ENCODE measurements at places on chromosomes 7 and 10.

- DNase-seq: no peak
Measured at GRCh38 chr10:5952731-5953385, 24.5 kb downstream of the IL15RA start.

GRCh38 chr10:68296843-68297663 lies 34.8 kb upstream of the HNRNPH3 start:
- no peak for DNase-seq

DNA sequence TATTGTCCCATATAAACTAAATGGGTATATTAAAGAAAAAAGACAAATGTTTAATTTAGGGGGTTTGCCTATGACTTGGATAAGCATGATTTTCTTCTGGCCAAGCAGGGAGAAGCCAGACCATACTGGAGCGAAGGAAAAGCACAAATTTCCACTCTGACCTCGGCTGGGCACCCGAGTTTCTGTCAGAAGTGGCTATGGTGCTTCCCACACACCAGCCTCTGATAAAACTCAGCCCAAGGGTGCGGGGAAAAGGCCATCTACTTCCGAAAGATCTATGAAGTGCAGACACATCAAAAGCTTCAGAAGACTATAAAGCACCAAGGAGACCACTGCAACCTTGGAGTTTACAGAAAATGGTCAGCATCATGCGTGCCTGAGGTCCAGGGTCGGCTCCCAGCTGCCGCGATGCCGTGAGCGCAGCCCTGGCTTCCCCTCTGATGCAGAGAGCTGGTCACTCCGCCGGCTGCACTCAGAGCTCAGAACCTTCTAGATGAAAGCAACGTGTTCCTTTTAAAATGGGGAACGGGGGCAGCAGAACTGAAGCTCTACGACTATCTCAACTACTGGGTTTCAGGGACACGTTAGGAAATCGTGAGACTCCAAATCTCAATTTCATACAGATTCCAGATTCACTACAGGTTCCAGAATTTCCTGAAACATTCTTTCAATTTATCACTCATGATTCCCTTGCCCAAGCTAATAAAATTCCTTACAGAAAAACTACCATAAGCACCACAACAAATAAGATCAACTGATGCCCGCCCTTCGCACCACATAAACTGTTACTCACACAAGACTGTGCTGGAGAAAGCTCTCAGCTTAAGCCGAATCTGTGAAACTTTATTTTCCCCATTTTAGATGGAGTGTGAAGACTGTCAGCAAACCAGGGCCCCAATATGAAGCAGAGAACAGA lies 84.5 kb downstream of the DIP2C start:
- no peak for DNase-seq

DNA sequence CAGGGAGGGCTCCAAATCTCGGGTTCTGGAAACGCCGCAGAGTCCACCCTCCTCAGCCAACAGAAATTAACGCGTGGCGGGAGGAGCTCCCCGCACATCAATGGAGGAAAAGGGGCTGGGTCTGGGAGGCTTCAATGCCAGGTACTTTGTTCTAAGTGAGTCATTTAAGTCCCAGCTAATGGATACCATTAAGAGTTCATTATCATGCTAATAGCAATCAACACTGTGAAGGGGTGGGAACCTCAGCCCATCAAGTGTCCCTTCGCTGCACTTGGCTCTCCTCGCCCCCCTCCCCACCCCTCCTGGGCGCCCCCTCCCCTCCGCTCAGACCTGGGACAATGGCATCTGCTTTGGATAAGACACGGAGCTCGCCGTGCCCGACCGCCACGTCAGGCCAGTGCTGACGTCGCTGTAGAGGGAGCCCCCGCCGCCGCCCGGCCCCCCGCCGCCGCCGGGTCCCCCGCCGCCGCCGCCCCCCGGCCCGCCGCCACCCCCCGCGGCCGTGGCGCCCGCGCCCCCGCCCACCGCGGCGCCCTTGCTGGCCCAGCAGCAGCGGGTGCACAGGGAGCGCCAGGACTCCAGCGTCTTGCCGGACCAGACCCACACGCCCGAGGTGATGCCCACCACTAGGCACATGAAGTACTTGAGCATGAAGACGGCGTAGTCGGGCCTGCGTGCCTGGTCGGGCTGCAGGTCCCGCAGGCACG lies 2.9 kb downstream of the FZD8 start:
- no peak for DNase-seq

DNA sequence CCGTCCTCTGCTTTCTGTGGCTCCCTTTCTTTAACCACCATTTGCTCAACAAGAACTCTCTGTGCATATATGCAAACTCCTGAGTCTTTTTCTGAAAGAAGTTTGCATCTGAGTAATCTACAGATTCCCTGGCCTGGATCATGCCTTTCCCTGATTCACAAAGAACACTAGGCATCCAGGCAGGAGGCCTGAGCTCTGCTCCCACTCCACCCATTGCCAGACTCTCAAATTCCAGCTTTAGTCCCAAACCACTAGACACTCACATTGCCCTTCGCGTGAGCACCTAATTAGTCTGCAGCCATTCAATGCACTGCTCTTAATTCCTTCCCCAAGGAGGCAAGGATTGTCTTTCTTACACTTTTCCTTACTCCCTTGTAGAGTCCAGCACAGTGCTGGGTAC lies 60.9 kb downstream of the ABCC2 start:
- DNase-seq: no peak

DNA sequence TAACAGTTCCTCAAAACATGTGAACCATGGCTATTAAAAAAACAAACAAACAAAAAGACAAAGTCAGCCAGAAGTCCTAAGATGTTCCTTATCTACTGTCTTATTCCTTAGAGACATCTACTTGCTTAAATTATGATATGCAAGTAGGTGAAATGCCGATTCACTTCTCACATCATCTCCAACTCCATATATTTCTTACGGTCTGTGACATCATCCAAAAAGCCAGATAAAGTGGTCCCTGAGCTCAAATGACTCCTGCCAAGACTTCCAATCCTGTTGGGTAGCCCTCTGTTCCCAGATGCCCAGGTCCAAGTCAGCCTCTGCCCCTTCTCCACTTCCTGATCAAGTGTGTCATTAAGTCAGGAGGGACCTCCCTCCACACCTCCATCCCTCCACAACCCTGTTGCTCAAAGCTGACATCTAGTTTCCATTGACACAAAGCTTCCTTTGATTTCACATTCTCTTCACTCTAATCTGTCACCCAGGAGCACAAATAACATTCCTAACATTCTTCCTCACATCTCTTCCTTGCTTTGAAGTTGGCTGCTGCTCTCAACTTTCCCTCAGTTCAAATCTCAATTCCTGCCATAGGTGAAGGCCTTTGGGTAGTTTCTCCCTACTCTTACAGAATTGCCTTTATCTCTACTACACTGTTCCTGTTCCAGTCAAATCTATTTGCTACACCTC lies 56.1 kb upstream of the PDLIM1 start:
- DNase-seq: no peak

DNA sequence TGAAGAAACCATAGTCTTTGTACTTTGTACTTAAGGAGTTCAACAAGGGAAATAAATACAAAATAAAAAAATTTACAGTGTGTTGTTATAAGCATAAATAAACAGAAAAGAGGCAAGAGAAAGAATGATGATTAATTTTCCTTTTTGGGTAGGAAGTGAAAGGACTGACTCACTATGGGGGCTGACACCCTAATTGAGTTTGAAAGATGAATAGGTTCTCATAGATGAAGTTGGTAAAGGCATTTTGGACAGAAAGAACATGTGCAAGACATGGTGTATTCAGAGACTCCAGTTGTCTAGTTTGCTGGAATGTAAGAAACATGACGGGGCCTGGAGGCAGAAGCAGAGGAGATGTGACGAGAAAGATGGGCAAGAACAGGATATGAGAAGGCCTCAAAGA lies 83.7 kb downstream of the VPS50 start:
- no peak for DNase-seq

GRCh38 chr7:82443036-82443546 lies 486 bp downstream of the CACNA2D1 start:
- DNase-seq: no peak

DNA sequence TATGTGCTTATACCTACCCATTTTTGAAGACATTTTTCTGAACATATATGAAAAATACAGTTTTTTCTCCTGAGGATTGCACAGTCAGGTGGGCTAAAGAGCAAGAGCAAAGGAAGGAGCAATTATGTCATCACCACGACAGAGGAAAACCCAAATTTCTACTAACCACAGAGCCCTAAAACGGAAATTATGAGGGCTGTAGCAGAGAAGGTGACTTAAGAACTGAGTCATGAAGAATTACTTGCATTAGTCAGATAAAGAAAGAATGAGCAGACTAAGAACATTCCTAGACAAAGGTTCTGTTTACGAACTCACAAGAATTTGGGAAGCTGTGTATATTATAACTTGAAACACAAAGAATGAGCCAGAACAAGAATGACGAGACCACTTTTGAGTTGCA lies 974.4 kb downstream of the NXPH1 start:
- DNase-seq: no peak

DNA sequence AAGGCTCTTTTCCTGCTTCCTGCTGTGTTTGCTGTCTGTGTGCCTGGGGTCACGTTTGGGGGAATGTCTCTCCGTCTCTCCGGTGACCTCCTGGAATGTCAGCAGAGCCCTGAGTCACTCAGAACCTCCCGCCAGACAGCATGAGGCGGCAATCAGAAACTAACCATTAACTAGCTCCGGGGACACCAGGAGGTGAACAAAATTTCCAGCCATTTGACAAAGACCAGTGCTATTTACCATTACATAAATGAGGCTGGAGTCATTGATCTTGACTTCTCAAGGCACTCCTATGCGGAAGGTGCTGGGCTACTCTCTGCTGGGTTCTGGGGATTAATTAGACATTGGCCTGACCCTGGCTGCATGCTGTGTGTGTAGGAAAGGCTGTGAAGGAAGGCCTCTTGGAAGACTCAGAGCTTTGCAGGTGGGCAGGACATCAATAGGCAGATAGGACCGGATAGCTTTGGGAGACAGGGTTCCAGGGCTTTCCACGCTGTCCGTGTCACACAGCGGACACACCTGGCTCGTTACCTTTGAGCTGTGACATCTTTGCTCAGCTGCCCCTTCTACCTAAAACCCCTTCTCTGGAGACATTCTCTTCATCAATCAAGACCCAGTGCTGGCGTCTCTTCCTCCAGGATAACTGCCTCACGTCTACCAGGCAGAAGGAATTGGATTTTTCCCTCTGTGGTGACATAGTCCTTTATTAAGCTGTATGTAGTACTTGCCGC lies 77.0 kb downstream of the PFKFB3 start:
- no peak for DNase-seq

DNA sequence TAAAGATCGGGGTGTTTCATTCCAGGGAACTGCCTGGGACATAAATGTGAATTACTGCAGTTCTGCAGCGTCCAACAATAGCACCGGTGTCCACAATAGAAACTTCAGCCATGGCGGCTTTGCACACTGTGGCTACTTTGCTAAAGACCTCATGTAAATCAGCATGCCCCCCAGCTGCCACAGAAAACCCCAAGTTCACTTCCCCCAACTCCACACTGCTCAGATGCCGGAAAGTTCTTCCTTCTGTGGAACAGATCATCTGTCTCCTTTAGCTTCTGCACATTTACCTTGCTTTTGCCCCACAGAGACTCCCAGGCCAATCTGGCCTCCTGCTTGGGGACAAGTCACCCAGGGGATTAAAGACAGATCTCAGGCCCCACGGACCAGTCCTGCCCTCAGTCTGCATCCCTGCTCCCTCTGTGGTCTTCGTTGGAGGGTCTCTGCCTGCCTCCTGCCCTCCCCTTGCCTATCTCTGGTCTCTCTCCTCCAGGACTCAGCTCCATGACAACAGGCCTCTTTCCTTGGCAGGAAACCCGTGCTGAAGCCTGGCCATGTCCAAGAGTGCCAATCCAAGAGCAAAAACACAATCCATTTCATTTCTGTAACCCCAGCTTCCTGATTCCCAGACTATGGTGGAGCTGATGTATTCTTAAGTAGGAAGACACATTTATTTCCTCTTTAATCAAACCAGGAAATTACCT lies 403.2 kb downstream of the RPS24 start:
- no peak for DNase-seq

GRCh38 chr10:60508037-60508436 lies 118.4 kb upstream of the ANK3 start:
- DNase-seq: no peak

DNA sequence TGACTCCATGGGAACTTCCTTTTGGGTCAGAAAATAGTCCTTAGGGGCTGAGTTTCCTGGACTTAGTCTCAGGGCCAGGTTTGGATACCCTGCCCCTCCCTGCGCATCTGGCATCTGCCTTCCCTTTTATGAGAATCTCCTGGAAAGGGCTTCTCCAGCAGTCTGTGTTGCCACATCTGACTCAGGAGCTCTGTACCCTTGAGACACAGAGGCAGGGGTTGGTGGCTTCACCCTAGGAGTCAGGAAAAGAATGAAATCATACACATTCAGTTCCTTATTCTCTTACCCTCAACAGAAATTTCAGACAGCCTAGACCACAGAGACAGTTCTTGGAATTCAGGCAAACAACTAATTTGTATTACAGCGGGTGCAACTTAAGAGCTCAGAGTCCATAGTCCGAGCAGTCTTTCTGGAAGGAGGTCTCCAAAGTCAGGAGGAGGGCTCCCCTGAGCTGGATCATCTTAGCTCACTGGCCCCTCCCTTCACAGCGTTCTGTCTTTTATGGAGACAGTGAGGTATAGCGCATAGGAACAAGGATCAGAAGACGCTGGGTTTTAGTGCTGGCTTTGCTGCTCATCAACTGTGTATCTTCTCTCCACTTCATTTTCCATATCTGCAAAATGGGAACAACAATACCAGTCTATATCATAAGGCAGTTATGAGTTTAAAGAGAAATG lies 3.0 kb upstream of the PLAU start:
- no peak for DNase-seq

DNA sequence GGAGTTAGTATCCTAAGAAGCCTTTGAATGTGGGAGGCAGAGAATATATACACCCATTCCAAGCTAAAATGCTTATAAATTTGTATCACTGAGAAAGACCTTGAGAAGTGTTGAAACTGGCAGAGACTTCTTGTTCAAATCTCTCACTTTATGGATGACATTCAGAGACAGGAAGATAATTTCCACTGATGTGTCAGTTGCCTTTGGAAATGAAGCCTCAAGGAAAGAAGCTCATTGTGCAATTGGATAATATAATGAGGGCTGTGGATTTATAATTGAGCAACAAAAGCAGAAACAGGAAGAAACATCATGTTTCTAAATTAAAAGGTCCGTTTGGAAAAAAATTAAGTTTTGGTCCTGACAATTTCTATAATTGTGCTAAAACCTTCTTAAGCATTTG lies 789.9 kb upstream of the IGFBP3 start:
- no peak for DNase-seq

DNA sequence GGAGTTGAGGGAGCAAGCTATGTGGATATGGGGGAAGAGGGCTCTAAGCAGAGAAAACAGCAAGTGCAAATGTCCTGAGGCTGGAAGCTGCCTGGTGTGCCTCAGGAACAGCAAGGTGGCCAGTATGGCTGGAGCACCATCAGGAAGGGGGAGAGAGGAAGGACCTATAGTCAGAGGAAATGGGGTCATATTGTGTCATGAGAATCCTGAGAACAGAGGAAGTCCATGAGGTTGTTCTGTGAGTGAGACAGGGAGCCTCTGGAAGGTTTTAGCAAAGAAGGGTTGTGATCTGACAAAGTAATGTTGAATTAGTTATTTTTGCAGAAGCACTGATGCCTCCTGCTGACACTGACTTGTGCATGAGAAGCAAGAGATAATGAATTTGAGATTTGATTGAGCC lies 204.3 kb downstream of the PTEN start:
- no peak for DNase-seq

GRCh38 chr10:75104842-75105241 lies 6.6 kb upstream of the SAMD8 start:
- no peak for DNase-seq

- peak; percentile 13 for DNase-seq
Measured at GRCh38 chr7:120725376-120726039, 132.4 kb downstream of the TSPAN12 start.

Data from right renal pelvis (tissue), 4 donors.